ENCODE measurements at places on chromosomes 6 and 20. TPM values are rescaled to one million over a fixed set of nuclear protein-coding genes. Genes with fewer than 3 reads are reported as not detected.

The NDUFAF4 gene
- 24.4 TPM for total RNA-seq

The SLC17A3 gene
- total RNA-seq: not detected

The SMLR1 gene
- total RNA-seq: not detected

The ELOVL2 gene
- 0.27 TPM for total RNA-seq

The APOBEC2 gene
- total RNA-seq: not detected

The ULBP2 gene
- 6.1 TPM for total RNA-seq

The DBNDD2 gene
- 64.4 TPM for total RNA-seq

The CFB gene
- 1.9 TPM for total RNA-seq

GRCh38 chr20:60073086-60073485 is 114.9 kb downstream of the CDH26 start:
- DNase-seq: no peak

DNA sequence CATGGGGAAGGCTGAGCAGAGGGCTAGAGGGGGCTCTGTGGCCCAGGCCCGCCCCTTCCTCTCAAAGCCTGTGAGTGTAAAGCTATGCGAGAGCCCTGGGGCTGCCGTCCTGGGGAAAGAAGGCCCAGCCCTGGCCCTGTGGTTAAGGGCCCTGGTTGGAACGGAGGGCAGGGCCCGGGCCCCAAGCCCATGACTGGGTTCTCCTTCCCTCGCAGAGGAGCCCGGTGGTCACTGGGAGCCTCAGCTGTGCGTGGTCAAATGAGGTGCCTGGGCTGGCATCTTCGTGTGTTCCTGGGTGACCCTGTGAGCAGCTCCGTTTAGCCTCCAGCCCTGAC is 56.0 kb downstream of the SMOC2 start:
- DNase-seq: no peak

GRCh38 chr6:116115781-116116180 is 10.2 kb downstream of the COL10A1 start:
- DNase-seq: no peak

- no peak for DNase-seq
These were observed 7.2 kb upstream of the SDCBP2 start for GRCh38 chr20:1335961-1336698.

DNA sequence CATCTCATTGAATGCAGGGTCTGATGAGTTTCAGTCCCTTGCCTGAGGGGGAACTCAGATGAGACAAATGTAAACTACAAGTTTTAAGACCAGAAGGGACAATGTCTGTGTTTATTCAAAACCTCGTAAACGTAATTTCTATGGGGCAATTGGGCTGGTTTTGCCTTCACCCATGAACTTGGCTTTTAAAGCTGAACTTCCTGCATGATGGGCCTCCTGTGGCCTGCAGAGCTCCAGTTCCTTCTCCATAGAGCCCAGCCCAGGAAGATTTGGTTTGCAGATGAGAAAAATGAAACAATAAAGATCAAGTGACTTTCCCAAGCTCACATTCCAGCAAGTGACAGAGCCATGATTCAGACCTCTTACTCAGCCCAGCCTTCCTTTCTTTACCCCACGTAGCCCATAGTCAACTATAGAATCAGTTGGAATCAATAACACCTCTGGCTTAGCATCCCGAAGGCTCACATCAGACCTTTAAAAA is 612.3 kb downstream of the UTRN start:
- peak; percentile 55 for DNase-seq

DNA sequence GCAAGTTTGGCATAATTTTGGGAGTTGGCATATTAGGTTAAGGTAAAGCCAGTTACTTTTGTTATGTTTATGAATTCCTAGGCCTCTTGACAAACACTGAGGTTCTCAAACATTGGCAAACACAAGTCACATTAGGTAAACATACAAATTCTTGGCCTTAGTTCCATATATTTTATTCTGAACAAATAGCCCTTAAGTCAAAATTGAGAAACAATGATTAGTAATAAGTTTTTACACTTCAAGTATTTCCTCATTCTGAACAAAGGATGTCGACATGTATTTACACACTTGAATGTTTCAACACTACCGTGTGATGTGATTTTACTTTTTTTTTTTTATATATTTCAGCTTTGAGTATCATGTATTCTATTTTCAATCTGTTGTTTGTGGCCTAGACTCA is 3.8 kb upstream of the ECHDC1 start:
- DNase-seq: no peak

DNA sequence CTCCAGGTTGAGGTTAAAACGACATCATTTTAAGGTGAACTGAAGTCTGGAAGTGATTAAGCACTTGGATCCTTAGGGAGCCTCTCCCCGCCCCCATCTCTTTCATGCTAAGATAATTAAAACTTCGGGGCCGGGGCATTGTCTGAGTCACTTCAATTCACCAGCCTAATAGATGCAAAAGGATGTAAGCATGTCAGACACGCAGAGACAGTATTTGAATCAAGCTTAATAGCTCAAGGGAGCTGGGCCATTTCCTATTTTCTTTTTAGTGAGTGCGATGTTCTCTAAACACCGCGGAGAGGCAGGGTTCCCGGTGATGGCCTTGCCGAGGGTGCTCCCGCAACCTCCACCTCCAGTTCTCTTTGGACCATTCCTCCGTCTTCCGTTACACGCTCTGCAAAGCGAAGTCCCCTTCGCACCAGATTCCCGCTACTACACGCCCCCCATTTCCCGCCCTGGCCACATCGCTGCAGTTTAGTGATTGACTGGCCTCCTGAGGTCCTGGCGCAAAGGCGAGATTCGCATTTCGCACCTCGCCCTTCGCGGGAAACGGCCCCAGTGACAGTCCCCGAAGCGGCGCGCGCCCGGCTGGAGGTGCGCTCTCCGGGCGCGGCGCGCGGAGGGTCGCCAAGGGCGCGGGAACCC is 516 bp upstream of the IRF4 start:
- DNase-seq: no peak

DNA sequence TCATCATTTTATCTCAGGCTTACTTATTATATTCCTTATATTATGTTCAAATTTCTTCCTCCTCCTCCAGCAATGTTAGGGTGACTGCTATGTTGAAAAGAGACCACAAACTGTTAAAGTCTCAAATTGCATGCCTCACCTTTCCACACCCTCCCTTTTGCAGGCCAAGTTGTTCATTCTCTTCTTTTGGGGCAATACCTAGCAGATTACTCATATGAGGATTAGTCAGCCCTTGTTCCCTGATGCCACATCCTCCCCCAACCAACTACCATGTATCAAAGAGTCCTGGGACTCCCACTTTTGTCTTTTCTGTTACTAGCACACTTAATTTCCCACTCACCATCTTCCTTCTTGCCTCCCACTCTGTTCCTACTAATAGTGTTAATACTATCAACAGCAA is 434.7 kb downstream of the BCKDHB start:
- peak; percentile 78 for DNase-seq

- no peak for DNase-seq
These were observed 204.2 kb downstream of the ANKRD60 start for GRCh38 chr20:58024241-58024721.

- no peak for DNase-seq
These were observed 80.7 kb downstream of the ANKRD60 start for GRCh38 chr20:58147628-58148370.

DNA sequence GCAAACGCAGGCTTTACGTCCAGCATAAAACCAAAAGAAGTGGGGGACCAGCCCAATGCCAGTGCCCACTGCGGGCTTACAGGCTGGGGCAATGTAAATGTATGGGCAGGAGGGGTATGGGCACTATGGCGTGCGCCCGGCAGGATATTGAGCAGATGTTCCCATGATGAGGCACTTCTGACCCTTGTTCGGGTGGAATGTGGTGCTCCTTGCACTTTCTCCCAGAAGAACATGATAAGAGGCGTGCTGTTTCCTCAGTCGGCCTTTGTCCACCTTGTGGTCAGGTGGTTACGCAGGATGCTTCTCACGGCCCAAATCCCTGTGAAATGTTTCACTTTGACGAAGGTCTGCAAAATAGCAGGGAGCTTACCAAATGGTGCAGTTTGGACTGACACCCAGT is 4.8 kb upstream of the GPR31 start:
- no peak for DNase-seq

Data from kidney epithelial cell (primary cell).